ENCODE measurements at places on chromosomes 12 and 14. TPM values are rescaled to one million over a fixed set of nuclear protein-coding genes. Genes with fewer than 3 reads are reported as not detected.

Gene TPH2
- total RNA-seq, result not detected

Gene TEAD4
- 45.7 TPM for total RNA-seq

Gene POTEG
- total RNA-seq, result 0.06 TPM

Gene CCDC196
- not detected for total RNA-seq

Gene SLC41A2
- 21.6 TPM for total RNA-seq

Gene CCDC198
- 1.9 TPM for total RNA-seq

Gene PTPRQ
- not detected for total RNA-seq

Gene LMNTD1
- not detected for total RNA-seq

Gene HCAR3
- not detected for total RNA-seq
